ENCODE measurements at places on chromosomes 6 and 20.
A peak's percentile ranks its signal among the peaks of the same experiment; 100 is the strongest.

DNA sequence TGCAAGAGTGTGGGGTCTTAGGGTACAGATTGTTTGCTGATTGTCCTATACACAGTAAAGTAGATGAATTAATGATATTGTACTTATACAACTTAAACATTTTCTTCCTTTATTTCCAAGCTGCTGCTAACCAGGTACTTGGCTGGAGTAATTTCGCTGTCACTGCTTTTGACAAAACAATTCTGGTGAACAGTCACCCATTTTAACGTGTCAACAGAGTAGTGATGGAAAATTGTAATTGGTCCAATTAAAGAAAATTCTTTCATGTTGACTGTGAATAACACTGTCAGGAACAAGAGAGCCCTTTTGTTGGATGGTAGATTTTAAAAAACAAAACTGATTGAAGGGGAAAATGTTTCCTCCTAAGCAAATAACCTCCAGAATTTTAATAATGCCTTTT, 26.4 kb upstream of the MROH8 start:
- DNase-seq = no peak

GRCh38 chr6:40042232-40042631, 108.0 kb upstream of the MOCS1 start:
- no peak for DNase-seq

GRCh38 chr20:2276015-2276414, 19.8 kb upstream of the TGM3 start:
- DNase-seq = no peak

DNA sequence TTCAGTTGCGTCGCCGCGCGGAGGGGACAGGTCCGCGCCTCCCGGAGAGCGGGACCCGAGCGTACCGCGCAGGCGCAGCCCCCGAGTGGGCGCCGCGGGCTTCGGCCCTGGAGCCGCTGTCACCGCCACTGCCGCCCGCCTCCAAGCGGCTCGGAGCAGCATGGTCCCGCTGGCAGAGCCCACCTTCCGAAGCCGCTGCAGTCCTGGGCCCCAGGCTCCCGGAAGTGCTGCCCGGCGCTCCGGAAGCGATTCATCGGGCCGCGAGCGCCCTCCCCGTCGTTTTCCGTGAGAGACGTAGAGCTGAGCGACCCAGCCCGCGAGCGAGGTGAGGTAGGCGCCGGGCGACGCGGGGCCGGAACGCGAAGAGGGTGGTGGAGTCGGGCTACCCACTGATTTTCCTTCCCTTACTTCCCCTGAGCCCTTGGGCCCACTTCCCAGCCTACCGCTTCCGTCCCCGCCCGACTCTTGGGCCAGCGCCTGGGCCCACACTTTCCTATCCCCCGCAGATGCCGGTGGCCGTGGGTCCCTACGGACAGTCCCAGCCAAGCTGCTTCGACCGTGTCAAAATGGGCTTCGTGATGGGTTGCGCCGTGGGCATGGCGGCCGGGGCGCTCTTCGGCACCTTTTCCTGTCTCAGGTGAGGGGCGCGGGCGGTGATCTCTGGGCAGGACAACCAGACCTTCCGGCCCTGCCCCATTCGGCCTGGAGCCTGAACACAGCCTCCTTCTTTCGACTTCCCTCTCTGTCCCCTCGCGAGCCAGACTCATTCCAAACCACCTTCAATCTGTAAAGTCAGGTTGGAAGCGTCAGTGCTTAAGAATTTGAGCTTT, at the start of the genes NFS1 and ROMO1:
Gene NFS1, minus strand, starts transcription at position 226 of the 830 bp plus-strand sequence. Its CDS starts 64 bp downstream, at position 162.
Gene ROMO1, plus strand, starts transcription at position 279 of the 830 bp plus-strand sequence. Its CDS starts 228 bp downstream, at position 507.
- DNase-seq = peak; percentile 81

- no peak for DNase-seq
These were observed 42.7 kb upstream of the TNFRSF21 start for GRCh38 chr6:47352194-47352920.

DNA sequence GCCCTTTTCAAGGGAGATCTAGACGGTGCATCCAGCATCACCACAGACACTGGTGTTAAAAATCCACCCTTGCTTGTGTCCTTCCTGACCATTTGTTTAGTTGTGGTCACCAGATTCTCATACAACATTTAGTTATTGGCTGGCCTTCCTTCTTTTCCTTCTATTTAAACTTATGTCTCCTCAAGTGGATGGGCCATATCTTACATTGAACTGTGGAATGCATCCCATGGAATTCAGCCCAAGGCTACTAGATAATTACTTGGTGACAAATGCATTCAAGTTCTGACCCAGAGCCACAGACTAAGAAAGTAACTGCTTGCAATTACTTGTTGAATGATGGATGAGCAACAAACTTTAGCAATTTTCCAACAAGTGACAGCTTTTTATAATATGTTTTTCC, 198.9 kb upstream of the SSTR4 start:
- DNase-seq = no peak

DNA sequence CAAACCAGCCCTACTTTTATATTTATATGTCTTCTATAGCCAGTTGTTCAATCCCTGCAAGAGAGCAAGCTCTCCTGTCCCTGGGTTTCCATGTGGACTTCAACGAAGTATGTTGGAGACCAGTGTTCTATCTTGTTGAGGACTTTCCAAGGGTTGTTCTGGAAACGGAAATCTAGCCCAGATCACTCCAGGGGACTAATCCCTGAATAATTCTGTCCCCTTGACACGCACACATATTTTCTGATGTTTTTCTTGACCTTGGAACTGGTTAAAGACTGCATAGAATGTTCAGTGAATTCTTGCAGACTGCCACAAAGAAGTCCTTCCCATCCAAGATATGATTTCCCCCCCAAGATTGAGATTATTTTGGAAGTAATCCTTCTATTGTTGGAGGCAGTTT, 9.5 kb upstream of the MYLK2 start:
- DNase-seq = no peak

DNA sequence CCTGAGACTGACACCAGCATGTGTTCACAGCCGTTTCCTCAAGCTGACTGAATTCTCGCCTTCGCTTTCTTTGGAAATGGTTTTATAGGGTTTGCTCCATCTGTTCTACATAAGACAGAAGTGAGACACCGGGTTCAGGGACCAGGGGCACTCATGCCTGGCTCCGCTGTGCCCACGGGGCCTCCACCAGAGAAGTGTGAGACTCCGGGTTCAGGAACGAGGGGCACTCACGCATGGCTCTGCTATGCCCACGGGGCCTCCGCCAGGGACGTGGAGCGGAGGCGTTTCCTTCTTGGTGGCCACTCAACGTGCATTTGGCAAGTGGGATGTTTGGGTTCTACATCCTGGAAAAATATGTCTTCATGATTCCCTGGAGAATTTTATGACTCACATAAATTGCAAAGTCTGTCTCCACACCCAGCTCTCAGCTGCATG, 106.6 kb downstream of the RNASET2 start:
- no peak for DNase-seq

- DNase-seq = no peak
These were observed 920 bp upstream of the WTAP start for GRCh38 chr6:159726255-159726917.

DNA sequence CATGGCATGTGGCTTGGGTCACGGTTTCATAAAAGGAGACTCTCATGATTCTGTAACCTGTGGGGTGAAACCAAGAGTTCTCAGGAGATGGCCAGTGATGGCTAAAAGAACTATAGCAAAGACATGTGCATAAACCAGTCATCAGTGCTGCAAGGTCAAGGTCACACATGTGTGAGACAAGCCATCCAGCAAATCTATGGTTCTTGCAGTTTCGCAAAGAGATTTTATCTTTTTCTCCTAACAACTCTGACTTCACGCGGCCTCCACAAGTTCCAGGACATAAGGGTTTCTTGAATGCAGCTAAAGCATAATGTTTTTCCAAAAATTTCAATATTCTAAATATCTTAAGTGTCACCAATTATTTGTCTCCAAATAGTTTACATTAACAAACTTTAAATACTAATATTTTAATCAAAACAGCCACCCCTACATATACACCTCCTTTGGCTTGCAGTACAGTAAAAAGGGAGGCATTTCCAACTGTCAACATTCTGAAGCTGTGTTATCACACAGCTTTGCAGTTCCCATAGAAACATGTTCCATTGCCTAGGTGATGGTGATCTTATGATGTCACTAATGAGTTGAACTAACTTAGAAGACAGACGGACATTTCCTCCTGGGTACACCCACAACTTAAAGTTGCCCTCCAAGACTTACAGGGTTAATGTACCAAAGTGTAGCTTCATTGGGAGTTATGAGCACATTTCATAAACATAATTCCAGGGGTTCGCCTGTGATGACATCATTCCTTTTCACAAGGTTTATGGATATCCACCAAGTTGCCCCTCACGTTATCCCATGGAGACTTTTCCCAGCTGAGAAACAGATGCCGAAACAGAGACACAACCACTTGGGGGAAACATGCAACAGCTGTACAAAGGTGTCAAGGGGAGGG, 250.9 kb upstream of the PDE10A start:
- no peak for DNase-seq

- DNase-seq = peak; percentile 27
These were observed 130.8 kb downstream of the JPH2 start for GRCh38 chr20:44056010-44056698.

GRCh38 chr6:149895048-149895590, 2.8 kb downstream of the RAET1E start:
- DNase-seq = no peak

- no peak for DNase-seq
These were observed 6.2 kb downstream of the DXO start for GRCh38 chr6:31965700-31966099.

GRCh38 chr20:10573273-10573950, 100.4 kb downstream of the JAG1 start:
- DNase-seq = no peak

DNA sequence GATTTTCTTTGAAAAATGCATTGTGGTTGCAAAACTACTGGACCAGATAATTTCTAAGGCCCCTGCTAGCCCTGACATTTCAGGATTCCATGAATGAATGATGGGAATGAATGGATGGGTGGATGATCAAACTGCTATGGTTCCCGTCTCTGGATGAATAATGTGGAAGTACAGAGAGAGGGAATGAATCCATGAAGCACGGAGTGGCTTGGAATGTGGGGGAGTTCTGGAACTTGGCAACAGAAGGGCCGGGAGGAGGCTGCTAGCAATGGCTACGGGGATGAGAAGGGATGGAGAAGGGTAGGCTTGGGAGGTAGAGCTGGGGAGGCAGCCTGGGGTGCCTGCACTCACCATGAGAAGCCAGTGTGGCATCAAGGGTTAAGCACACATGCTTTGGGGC, 84.8 kb downstream of the NCR2 start:
- DNase-seq = no peak

GRCh38 chr6:37520926-37521325, 21.2 kb upstream of the CCDC167 start:
- no peak for DNase-seq

- DNase-seq = no peak
These were observed 13.1 kb upstream of the CDK19 start for GRCh38 chr6:110828396-110828795.

DNA sequence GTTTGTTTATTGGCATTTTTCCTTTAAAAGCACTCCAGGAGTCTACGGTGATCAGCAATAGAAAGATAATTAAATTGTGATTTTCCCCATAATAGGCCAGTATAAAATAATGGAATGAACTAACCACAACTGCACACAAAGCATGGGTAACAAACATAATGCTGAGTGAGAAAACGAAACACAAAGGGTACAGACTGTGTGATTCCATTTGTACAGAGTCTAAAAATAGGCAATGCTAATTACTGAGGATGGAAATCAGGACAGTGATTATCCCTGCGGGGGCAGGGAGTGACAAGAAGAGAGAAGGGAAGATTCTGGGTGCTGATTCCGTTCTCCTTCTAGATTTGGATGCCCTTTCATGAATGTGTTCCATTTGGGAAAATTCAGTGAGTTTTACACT, 478.1 kb downstream of the PREX1 start:
- no peak for DNase-seq

- DNase-seq = no peak
These were observed 28.9 kb downstream of the FYN start for GRCh38 chr6:111844376-111844775.

DNA sequence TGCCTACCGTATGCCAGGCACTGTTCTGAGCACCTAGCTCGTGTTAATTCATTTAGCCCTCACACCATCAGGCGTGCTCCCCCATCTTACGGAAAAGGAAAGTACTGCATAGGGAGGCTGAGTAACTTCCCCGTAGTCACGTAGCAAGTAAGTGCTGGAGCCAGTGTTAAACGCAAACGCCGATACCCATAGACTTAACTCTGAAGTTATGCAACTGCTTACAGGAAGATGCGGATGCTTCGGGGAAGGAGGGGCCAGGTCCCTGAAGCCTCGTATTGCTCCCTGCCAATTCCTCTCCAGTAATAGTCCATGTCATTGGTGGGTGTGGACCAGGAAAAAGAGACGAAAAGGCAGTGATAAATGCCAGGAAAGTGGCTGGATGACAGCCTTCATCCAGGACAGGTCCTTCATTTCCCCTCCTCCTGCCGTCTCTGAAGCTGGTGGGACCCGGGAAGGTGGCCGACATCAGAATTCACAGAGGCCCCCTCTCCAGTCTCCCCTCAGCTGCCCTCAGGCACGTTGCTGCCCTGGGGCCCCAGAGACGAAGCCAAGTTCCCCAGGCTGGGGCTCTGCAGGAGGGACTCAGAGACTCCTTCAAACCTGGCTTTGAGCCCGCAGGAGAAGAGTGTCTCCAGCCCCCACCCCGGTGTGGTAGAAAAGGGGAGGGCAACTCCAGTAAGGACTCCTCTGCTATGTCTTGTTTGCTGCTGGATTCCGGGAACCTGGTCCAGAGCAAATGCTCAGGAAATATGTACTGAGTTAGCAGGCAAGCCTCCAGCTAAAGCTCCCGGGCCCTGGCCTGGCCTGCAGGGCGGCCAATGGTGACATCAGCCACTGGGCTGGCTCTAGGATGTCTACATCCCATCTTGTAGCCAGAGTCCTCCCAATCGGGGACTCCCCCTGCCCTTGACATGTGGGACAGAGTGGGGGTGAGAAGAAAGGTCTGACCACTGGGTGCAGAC, 37.8 kb downstream of the RAB44 start:
- DNase-seq = peak; percentile 44

- peak; percentile 15 for DNase-seq
These were observed 193.1 kb downstream of the NRN1 start for GRCh38 chr6:5813625-5814027.

- peak; percentile 8 for DNase-seq
These were observed 193.4 kb upstream of the PRDM1 start for GRCh38 chr6:105892577-105893262.

- peak; percentile 58 for DNase-seq
These were observed 3.1 kb downstream of the MTCL3 start for GRCh38 chr6:127515794-127516661.

- DNase-seq = peak; percentile 58
These were observed 42.6 kb downstream of the DSTN start for GRCh38 chr20:17612287-17612991.

- DNase-seq = no peak
These were observed 153.3 kb downstream of the QRSL1 start for GRCh38 chr6:106782536-106783285.

GRCh38 chr6:117399924-117400323, 25.8 kb downstream of the ROS1 start:
- DNase-seq = no peak

- DNase-seq = no peak
These were observed 80.2 kb downstream of the SYNJ2 start for GRCh38 chr6:158061709-158062461.

GRCh38 chr6:37867756-37868446, 48.4 kb downstream of the ZFAND3 start:
- no peak for DNase-seq

GRCh38 chr20:19830211-19830785, 72.2 kb downstream of the RIN2 start:
- DNase-seq = no peak
